ENCODE measurements at places on chromosomes 12 and 14.

GRCh38 chr14:74515891-74516412, 22.4 kb downstream of the ISCA2 start:
- DNase-seq, result no peak

GRCh38 chr12:75097003-75097402, 112.6 kb downstream of the KCNC2 start:
- DNase-seq, result peak; percentile 20

DNA sequence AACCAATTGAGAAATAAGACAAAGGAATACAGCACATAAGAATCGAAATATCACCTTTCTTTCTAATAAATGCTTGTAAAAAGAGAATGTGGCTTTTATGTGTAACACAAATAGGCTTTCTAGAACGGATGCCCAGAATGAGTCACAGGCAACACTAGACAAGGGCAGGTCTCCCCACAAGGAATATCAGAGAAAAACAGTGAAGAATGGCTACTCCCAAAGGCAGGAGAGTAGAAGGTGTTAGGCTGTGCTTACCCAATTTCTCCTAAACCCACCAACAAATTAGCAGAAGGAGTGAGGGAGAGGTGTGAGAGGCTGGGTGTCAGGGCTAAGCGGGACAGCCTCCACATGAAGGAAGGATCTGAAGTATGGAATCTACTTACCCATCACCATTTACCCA, 55.2 kb downstream of the GALNT4 start:
- DNase-seq, result no peak

DNA sequence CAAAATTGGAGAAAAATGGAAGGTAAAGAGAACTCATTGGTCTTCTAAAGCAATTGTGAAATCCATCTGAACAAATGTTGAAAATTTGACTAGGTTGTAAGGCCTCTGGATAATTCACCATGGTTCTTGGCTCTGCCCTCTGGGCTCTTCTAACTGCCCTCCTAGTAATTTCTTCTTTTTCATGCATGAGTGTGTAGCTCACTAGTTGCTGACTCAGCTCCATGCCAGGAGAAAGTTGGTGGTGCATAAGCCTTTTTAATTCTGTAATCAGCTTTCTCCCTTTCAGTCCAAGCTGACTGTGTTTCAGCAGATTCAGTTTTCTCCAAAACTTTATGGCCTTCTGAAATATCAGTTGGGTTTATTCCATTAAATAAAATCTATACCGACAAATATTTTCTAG, 877.8 kb upstream of the ATXN7L3B start:
- DNase-seq, result no peak

- DNase-seq, result no peak
Observed at GRCh38 chr12:109310247-109311125, 1.4 kb upstream of the FOXN4 start.

- DNase-seq, result no peak
Observed at GRCh38 chr12:98771811-98772752, 127.0 kb downstream of the APAF1 start.

All from HS-5 (cell line).